ENCODE measurements at places on chromosomes 1 and 21.

DNA sequence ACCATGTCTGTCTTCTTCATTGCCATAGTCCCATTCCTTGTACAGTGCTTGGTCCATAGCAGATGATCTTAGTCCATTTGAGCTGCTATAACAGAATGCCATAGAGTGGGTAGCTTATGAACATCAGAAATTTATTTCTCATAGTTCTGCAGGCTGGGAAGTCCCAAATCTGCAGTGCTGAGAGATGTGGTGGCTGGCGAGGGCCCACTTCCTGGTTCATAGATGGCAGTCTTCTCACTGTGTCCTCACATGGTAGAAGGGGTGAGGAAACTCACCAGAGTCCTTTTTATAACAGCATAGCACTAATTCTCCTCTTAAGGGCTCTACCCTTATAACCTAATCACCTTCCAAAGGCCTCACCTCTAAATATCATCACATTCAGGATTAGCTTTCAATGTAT lies 23.1 kb upstream of the RAP1A start:
- peak; percentile 61 for DNase-seq

- peak; percentile 25 for DNase-seq
Observed at GRCh38 chr1:234980645-234981396, 147.8 kb downstream of the TOMM20 start.

- DNase-seq: no peak
Observed at GRCh38 chr1:245867738-245868137, 639.3 kb downstream of the SMYD3 start.

GRCh38 chr1:215992620-215993019 lies 425.5 kb downstream of the KCTD3 start:
- no peak for DNase-seq

DNA sequence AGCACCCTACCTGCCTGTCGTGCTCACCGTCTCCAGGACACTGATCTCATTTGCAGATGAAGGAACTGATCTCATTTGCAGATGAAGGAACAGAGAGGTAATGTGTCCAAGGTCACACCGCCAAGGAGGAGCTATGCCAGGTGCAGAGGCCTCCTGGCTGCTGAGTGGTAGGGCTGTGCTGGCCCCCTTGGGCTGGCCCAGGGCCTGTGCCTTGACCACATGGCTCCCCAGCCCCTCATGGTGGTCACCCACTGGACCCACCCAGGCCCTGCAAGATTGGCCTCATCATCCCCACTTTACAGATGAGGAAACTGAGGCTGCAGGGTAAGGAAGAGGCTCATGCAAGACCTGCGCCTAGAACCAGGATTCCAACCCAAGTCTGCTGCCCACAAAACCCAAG lies 628.3 kb downstream of the MATN1 start:
- DNase-seq: no peak

DNA sequence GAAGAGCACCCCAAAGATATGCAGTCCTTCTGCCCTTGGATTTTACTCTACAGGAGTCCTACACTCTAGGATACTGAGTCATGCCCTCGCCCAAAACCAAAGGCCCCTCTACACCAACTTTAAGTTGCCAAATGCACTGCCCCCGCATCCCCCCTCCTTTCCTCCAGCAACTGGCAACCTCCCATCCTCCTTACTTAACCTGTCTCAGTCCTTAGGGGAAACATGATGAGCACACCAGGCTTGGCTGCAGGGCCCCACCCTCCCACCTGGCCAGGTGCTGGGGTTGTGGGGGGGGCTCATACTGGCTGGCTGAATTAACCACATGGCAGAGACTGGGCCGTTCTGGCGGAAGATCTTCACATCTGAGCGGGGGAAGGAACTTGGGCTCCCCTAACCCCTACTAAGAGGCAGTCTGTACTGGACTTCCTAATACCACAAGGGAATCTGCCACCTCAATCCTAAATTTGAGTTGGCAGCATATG lies 1.2 kb downstream of the HDGF start:
- peak; percentile 45 for DNase-seq

- no peak for DNase-seq
Observed at GRCh38 chr1:39981945-39982344, 27.0 kb downstream of the MFSD2A start.

GRCh38 chr1:202165942-202166843 lies 5.8 kb upstream of the PTPN7 start:
- DNase-seq: no peak

GRCh38 chr21:33789697-33790096 lies 125.9 kb downstream of the ATP5PO start:
- no peak for DNase-seq

- DNase-seq: no peak
Observed at GRCh38 chr1:172105230-172105629, 263.9 kb downstream of the DNM3 start.

DNA sequence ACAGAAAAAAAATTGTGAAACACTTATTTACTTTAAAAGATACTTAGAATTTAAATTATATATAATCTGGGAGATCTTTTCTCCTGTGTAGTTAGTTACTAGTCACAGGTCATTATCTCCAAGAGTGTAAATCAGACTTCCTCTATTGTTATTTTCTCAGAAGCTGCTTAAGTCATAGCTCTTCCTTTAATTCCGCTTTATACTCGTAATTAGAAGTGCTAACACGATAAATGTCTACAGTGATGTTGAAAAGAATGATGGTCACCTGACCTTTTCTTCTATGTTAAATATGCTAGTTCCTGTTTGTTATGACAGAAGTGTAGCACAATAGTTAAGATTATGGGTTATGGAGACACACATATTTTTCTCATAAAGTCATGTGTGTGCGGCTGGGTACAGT lies 123.6 kb downstream of the TGFB2 start:
- DNase-seq: no peak

All from CD4-positive, alpha-beta T cell (primary cell).